ENCODE measurements at places on chromosomes 7 and 10. TPM values are rescaled to one million over a fixed set of nuclear protein-coding genes. Genes with fewer than 3 reads are reported as not detected.

Gene FAM180A
- not detected for total RNA-seq

Gene SEMA3C
- not detected for total RNA-seq

Gene NME8
- total RNA-seq = not detected

Gene CYP26C1
- not detected for total RNA-seq

Gene MARVELD1
- total RNA-seq = 7.1 TPM

Gene EEPD1
- total RNA-seq = 0.82 TPM

Gene SPDYE5
- total RNA-seq = not detected

Gene MAPK8
- 41.3 TPM for total RNA-seq

Gene PAX4
- total RNA-seq = not detected
